ENCODE measurements at places on chromosomes 7 and 10. TPM values are rescaled to one million over a fixed set of nuclear protein-coding genes. Genes with fewer than 3 reads are reported as not detected.

The OR2F2 gene
- not detected for total RNA-seq

The ABCB1 gene
- 3.9 TPM for total RNA-seq

The DEPP1 gene
- total RNA-seq = 79.2 TPM

The ZNF716 gene
- total RNA-seq = not detected

The TMEM213 gene
- not detected for total RNA-seq

The C10orf143 gene
- total RNA-seq = 0.93 TPM

The MYH16 gene
- not detected for total RNA-seq

The HOXA3 gene
- total RNA-seq = 1.6 TPM

The VIPR2 gene
- 0.06 TPM for total RNA-seq

The BTBD16 gene
- total RNA-seq = 0.40 TPM

The TFPI2 gene
- total RNA-seq = 338 TPM

The PPP1R3A gene
- not detected for total RNA-seq

The SRRM3 gene
- not detected for total RNA-seq

The RBAK gene
- 6.3 TPM for total RNA-seq

The EXOSC1 gene
- total RNA-seq = 27.9 TPM

The AKR1C4 gene
- not detected for total RNA-seq

The ASAH2 gene
- total RNA-seq = 0.26 TPM

The ATOH7 gene
- not detected for total RNA-seq

The FAM25A gene
- not detected for total RNA-seq

The ZNF239 gene
- total RNA-seq = 3.4 TPM

The TMEM209 gene
- 7.8 TPM for total RNA-seq

The COL26A1 gene
- 0.12 TPM for total RNA-seq
